ENCODE measurements at places on chromosomes 6 and 20. TPM values are rescaled to one million over a fixed set of nuclear protein-coding genes. Genes with fewer than 3 reads are reported as not detected.

Gene BMP6
- 2.7 TPM for total RNA-seq

Gene NKX2-2
- total RNA-seq: not detected

Gene SOBP
- total RNA-seq: 15.3 TPM

GRCh38 chr6:1704711-1705110 lies 95.0 kb downstream of the FOXC1 start:
- no peak for DNase-seq

GRCh38 chr6:109760208-109760607 lies 69.1 kb downstream of the FIG4 start:
- no peak for DNase-seq

DNA sequence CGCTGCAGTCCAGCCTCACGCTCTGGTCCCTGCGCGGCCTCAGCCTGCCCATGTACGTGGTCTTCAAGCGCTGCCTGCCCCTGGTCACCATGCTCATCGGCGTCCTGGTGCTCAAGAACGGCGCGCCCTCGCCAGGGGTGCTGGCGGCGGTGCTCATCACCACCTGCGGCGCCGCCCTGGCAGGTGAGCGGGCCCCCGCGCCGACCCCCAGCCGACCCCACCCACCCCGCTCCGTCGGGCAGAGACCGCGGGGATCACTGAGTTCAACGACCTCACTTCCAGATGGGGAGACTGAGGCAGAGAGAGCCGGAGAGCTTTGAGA lies 545 bp downstream of the SLC35D3 start:
- DNase-seq: no peak

GRCh38 chr6:27502508-27503435 lies 29.9 kb upstream of the ZNF184 start:
- peak; percentile 69 for DNase-seq

Gene CD83
- total RNA-seq: 1.6 TPM

- DNase-seq: no peak
Observed at GRCh38 chr20:41538810-41539596, 79.2 kb downstream of the CHD6 start.

GRCh38 chr6:127833336-127833735 lies 67.5 kb downstream of the THEMIS start:
- DNase-seq: no peak

GRCh38 chr20:32150291-32150848 lies 40.9 kb downstream of the TM9SF4 start:
- DNase-seq: no peak

- no peak for DNase-seq
Observed at GRCh38 chr6:47674673-47675072, 23.7 kb upstream of the ADGRF4 start.

GRCh38 chr6:4774715-4775493 lies 1.3 kb upstream of the CDYL start:
- no peak for DNase-seq

DNA sequence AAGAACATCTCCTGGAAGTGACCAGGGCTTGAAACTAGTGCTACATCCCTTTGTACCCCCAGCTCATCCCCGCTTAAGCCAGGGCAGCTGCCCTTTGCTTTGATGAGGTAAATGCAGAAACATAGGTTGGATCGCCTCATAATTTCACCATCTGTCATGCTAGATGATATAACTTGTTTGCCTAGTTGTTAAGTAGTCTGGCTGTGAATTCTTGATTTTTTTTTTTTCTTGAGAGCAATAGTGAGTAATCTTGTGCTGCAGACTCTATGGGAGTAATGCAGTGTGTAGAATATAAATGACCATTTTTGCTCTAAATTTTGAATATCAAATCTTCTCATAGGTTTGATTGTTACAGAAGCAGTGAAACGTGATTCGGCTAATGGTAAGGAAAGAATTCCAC lies 4.1 kb downstream of the TRDN start:
- no peak for DNase-seq

DNA sequence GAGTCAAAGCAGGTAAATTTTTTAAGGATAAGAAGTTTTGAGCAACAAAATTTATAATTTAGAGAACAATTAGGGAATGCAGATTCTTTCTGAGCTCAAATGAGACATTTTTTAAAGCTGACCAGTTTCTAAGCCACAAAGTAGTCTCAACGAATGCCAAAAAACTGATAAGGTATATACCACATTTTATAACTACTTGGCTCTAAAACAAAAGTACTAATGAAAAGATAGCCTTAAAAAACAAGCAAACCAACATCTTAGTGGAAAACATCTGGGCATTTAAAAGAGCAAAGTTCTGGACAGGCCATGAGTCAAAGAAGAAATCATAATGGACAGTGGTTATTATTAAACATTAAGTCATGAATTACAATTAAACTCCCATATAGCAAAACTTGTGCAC lies 23.2 kb upstream of the RNF146 start:
- DNase-seq: no peak

GRCh38 chr20:21575167-21575566 lies 61.3 kb upstream of the NKX2-2 start:
- no peak for DNase-seq

- DNase-seq: peak; percentile 46
Observed at GRCh38 chr20:38126932-38127621, 38.0 kb downstream of the TGM2 start.

GRCh38 chr6:145815309-145816274 lies 997 bp upstream of the FBXO30 start:
- peak; percentile 32 for DNase-seq

GRCh38 chr20:51487565-51488268 lies 54.8 kb downstream of the NFATC2 start:
- no peak for DNase-seq

Gene PSORS1C2
- total RNA-seq: not detected

Gene EDN3
- not detected for total RNA-seq

- no peak for DNase-seq
Observed at GRCh38 chr20:4714818-4715217, 6.9 kb upstream of the PRND start.

Gene ACTL10
- 0.40 TPM for total RNA-seq

DNA sequence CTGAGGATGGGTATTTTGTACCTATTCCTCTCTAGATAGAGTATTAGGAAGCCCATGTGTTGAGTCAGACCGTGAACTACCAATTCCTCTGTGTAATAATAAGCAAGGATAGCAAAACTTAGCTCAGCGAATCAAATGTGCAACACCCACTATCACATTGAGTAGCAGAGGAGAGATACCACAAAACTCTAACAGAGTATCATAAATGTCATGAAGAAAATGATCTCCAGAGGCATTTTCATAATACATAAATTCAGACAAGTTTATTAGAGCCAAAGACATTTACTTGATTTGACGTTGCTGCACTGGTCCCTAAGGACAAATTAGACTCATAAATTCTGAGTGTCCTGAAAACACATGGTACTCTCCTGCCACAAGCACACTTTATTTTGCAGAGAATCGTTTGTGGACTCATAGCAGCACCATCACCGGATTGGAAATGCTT lies 245.2 kb downstream of the HAO1 start:
- DNase-seq: no peak

GRCh38 chr6:51618563-51618962 lies 468.9 kb downstream of the PKHD1 start:
- DNase-seq: no peak

Gene SEL1L2
- total RNA-seq: 0.40 TPM

- no peak for DNase-seq
Observed at GRCh38 chr6:125415913-125416312, 114.1 kb upstream of the HDDC2 start.

Gene TTLL9
- total RNA-seq: not detected

- no peak for DNase-seq
Observed at GRCh38 chr20:251354-251753, 6.2 kb upstream of the DEFB132 start.

DNA sequence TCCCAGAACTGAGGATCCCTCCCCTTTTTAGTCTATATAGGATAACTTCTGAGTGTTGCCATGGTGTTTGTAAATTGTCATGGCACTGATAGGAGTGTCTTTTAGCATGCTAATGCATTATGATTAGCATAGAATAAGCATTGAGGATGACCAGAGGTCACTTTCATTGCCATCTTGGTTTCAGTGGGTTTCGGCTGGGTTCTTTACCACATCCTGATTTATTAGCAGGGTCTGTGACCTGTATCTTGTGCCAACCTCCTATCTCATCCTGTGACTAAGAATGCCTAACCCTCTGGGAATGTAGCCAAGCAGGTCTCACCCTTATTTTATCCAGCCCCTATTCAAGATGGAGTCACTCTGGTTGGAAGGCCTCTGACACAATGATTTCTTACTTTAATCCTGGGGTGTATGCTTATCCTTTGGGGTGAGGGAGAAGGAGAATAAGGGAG lies 19.6 kb downstream of the WFDC2 start:
- DNase-seq: no peak

DNA sequence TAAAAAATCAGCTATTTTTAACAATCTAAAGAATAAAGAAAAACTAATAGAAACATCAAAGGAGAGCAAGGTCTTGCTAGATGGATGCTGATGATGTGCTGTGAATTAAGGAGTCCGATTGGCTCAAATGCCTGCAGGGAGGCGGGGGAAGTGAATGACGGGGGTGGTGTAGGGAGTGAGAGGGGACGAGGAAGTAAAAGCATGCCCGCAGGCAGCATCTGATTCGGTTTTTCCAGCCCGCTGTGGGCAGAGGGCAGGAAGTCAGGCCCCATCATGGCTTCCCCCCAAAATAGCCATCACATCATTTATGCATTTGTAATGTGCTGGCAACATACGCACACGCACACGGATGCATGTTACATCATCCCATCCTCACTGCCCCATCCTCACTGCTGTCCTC lies 10.3 kb downstream of the RSPO4 start:
- DNase-seq: no peak

DNA sequence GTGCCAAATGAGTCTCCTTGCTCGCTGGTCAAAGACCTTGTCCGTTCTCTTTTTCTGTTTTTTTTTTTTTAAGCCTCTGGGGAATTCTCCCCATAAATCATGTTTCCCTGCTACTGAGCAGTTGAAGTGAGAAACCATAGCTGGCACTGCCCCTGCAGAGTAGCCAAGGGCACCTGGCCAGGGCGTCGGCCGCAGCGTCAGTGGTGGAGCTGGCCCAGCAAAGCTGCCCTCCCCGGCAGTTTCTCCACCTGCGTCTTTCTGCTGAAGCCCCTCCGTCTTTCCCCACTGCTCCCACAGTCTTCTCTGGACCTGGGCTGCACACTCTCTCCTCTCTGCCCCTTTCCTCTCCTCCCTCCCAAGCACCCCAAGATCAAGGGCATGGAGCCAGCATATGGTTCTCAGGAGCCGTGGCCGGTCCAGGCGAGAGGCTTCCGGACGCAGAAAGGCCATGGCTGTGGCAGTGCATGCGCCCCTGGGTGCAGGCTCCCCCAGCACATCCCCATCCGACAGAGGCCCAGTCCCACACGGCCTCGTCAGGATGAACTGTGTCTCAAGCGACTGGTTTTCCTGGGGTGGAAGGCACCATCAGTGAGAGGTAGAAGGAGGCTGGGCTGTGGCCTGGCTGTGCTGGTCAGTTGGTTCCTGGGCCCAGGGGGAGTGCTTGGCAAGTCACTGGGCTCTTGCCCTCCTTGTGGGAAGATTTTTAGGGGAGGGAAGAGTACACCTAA lies 218.1 kb downstream of the ERMARD start:
- DNase-seq: no peak

- DNase-seq: no peak
Observed at GRCh38 chr20:16350465-16350864, 222.8 kb downstream of the KIF16B start.

Gene RBPJL
- not detected for total RNA-seq

DNA sequence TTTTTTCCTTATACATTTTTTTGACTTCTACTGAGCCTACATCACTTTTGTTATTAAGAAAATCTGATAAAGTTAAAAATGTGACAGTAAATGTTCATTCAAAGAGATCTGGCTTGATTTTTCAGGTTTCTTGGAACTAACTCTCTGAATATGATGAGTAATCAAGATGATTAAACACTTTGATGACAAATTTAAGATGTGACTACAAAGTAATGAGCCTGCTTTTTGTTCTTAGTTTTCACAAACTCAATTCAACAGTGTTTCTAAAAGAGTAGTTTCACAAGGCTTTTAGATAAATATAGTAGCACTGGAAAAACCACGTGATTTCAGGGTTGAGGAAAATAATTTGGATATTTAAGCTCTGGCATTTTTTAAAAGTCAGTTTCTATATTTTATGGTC lies 37.9 kb upstream of the HDDC2 start:
- DNase-seq: no peak

Gene PTGIS
- 24.0 TPM for total RNA-seq

DNA sequence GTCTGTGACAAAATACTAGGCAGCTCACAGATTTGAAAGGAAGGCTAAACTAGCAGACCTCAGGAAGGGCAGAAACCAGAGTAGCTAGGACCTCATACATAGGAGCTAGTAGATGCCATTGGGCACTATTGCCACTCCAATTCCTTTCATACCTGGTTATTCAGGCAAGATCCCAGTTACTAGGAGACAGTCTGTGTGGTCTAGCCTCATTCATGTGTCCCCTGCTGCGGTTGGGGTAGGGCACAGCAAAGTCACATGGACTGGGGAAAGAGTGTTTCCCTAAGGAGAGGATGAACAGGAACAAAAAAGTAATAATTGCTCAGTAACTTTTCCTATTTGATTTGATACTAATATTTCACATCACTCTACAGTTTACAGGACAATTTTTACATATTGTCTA lies 204.6 kb upstream of the HEY2 start:
- no peak for DNase-seq

GRCh38 chr6:81451787-81452186 lies 300.7 kb downstream of the TENT5A start:
- DNase-seq: no peak

- DNase-seq: no peak
Observed at GRCh38 chr20:38604873-38605303, 3.3 kb downstream of the ARHGAP40 start.

Gene SHLD1
- total RNA-seq: 6.9 TPM

DNA sequence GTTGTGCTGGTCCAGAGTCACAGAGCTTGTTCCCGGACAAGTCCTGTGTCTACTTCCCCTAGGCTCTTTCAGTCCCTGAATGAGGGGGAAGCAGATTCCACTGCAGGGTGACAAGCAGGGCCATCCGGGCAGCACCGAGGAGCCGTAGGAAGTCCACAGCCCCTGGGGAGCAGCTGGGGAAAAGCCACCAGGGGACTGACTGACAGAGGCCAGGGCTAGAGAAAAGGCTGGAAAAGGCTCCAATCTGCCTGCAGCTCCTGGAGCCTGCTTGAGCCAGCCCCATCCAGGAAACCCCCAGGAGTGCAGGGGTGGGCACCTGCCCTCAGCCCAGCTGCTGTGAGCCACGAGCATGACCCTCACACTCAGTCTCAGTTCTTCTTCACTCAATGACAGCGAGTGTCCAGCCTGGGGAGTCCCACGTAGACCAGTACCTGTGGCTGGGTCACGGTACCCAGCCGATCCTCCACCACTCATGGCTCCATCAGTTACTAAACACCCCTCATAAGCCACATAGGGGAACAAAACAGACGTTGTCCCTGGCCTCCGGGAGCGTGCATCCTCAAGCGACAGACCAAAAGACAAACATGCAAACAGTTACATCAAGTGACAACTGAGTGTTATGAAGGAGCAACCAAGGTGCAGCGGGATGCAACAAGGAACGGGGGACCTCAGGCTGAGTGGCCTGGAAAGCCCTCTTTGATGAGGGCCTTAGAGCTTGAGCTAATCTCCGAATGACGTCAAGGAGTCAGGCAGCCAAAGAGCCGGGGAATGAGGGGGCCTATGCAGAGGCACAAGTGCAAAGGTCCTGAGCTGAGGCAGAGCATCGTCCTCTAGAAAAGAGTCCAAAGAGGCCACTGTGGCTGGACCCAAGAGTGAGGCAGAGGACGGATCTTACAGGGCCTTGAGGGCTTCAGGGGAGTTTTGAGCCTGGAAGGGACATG lies 24.8 kb upstream of the VSTM2L start:
- DNase-seq: no peak

- no peak for DNase-seq
Observed at GRCh38 chr6:17505062-17505476, 95.0 kb upstream of the FAM8A1 start.

GRCh38 chr6:5671601-5672559 lies 334.8 kb downstream of the NRN1 start:
- DNase-seq: no peak

Gene TGM2
- total RNA-seq: 473 TPM

All from left ventricle myocardium superior (tissue), 1 donor.